Activated CD4-positive, alpha-beta T cell treated with anti-CD3 and anti-CD28 coated beads for 24 hours (primary cell): ENCODE measurements at places on chromosomes 2 and 18.
A peak's percentile ranks its signal among the peaks of the same experiment; 100 is the strongest.

DNA sequence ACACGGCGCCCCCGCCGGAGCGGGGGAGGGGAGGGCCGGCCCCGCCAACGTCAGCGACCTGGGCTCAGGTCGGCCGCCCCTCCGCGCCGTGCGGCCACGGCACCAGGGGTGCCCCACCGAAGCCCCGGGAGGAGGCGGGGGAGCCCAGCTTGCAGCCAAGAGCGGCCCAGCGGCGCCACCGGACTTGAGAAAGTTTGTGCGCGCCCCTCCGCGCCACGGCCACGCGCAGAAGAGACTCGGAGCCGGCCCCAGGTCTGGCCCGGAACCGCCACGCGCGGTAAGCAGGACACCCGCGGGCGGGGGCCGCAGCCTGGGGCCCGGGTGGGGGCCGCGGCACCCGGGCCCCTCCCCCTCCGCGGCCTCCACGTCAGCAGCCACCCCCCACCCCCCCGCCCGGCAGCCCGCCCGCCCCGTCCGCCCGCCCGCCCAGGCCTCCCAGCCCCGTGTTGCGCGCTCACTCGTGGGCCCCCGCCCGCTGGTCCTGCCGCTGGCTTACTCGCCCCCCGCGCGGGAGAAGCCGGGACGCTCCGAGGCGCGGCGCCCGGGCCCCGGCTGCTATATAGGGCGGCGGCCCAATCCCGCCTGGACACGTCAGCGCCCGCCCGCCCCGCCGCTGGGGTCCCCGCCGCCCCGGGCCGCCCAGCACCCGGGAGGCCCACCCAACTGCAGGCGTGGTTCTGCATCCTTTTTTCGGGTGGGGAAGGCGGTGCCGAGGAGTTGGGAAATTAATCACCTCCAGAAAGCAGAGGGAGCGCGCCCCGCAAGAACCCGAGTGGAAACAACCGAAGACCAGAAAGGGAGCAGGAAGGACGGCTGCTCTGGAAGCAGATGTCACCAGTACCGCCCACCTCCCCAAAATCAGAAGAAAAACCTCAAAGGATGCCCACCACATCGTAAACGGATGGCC lies 42.9 kb downstream of the HDLBP start:
- DNase-seq, result peak; percentile 39

DNA sequence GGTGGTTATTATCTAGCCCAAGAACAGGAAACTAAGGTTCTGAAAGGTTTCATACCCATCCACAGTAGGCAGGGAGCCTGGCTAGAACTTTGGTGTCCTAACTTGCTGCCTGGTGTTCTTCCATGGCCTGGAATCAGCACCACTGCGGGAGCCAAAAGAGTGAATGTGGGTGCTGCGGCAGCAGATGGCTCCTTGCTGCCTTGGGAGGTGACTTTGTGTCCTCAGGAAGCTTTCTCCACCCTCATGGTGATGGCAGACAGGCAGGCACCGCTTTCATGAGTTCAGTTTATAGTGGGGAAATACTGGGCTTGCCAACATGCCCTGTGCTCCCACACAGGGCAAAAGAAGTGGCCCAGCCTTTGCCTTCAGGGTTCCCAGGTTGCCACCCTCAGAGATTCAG lies 385.2 kb downstream of the BCL11A start:
- DNase-seq, result no peak

GRCh38 chr2:178924817-178925216 lies 117.6 kb upstream of the TTN start:
- no peak for DNase-seq

GRCh38 chr18:57087644-57088376 lies 59.1 kb upstream of the BOD1L2 start:
- DNase-seq, result no peak

- no peak for DNase-seq
These were observed 15.4 kb upstream of the DSC3 start for GRCh38 chr18:31057917-31058316.

GRCh38 chr2:44616667-44617155 lies 255.0 kb downstream of the CAMKMT start:
- DNase-seq, result no peak

DNA sequence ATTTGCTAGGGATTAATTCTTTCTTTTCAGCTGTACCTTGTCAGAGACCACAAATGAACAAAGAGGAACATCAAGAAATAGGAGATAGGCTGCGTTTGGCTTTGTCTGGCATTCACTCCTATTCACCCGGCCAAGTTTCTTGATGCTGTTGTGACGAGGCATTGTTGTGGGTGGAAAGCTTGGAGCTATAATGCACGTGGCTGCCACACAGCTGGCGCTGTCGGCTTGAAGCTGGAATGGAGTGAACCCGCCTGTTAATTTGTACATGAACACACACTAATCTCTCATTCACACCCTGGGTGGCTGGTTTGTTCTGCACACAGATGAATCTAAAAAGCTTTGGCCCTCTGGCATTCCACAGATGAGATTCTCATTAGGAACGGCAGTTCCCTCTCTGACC lies 274.9 kb upstream of the GYPC start:
- DNase-seq, result no peak

DNA sequence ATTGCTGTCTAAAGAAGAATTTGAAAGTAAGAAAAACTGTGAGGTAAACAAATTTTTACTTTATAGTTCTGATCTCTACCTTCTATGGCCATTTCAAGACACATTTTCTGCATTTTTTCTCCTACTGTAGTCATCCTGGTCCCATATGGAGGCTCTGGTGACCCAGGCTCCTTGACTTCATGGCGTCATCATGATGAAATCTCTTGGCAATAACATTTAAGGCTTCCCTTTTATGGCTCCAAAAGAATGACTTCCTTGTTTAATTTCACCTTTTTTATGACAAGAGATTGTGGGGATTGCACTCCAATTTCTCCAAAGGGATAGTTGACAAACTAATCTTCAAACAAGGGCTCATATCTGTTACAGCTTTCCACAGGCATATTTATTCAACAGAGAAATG lies 143.0 kb upstream of the SCN7A start:
- DNase-seq, result no peak

- DNase-seq, result no peak
These were observed 1.7 kb upstream of the PER2 start for GRCh38 chr2:238290091-238290509.
